ENCODE measurements at places on chromosomes 3 and 15.

DNA sequence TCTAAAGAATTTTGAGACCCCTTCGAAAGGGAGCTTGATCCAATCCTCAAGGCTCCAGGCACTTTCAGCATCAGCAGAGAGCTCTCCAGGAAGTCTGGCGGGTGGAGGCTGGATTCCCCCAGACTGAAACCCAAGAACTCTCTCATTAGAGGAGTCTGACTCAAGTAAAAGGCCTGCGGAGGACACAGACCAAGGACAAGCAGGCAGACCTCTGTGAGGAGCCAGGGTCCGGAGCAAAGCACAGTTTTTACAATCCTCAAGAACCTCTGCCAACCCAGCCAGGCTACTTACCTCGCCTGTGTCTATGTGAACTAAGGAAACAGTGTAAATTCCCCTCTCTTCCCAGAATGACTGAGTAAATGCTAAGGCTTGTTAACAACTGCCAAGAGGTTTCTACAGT, 86.2 kb downstream of the FBN1 start:
- no peak for DNase-seq

DNA sequence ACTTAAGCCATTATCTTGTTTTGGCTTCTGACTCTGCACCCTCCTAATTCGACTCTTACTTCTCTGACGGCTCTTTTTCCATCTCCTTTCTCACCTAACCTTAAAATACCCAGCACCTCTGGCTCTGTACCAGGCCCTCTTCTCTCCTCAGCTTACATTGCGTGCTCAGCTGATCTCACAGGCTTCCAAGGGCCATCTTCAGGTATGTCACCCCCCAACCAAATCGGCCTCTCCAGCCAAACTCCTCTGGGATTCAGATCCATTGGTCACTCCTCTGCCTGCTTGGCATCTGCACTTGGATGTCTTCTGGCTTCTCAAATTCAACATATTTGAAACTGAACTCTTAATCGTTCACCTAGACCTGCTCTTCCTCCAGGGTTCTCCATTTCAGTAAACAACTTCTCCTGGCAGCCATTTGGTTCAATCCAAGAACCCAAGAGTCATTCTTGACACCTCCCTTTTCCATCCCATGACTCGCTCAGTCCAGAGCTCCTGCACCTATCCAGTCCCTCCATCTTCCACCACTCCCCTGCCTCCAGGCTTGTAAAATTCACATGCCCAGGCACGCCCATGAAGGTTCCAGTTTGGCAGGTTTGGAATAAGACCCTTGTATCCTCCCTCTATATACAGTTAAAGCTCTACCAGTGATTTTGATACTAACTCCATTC, 35.2 kb upstream of the SLC41A3 start:
- no peak for DNase-seq

- DNase-seq = no peak
Observed at GRCh38 chr15:43215961-43216360, 4.9 kb downstream of the EPB42 start.

DNA sequence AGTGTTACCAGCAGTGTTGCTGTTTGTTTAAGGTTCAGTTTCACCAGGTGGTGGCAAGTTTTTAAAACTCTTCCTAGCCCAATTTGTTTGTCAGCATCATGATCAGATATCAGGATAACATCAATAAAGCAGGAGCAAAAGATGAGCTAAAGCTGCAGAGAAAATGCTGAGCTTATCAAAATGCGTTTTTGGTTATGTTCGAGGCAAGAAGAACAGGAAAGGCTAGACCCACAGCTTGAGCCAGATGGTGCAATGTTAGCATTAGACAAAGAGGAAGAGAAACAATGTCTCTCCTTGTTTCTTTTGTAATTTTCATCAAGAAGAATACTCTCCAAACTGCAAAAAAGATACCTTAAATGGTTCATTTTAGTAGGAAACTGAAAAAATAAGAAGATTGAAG, 66.2 kb downstream of the THRB start:
- no peak for DNase-seq

GRCh38 chr3:70849911-70850699, 537.7 kb upstream of the MDFIC2 start:
- DNase-seq = peak; percentile 89

DNA sequence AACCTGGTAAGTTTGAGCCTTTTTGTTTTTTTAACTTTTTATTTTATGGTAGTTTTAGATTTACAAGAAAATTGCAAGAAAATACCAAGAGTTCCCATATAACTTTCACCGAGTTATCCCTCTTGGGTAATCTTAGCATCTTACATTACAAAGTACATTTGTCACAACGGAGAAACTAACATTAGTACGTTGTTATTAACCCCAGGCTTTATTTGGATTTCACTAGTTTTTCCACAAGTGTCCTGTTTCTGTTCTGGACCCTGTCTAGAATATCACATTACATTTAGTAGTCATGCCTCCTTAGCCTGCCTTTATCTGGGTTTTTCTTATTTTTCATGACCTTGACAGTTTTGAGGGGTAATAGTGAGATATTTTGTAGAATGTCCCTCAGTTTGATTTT, 53.5 kb upstream of the KPNA4 start:
- no peak for DNase-seq

GRCh38 chr3:129835198-129835597, 58.3 kb downstream of the TMCC1 start:
- DNase-seq = no peak

- no peak for DNase-seq
Observed at GRCh38 chr3:179615458-179616173, 11.0 kb downstream of the NDUFB5 start.

All from fibroblast of skin of left biceps (primary cell).